ENCODE measurements at places on chromosomes 13 and 19.

DNA sequence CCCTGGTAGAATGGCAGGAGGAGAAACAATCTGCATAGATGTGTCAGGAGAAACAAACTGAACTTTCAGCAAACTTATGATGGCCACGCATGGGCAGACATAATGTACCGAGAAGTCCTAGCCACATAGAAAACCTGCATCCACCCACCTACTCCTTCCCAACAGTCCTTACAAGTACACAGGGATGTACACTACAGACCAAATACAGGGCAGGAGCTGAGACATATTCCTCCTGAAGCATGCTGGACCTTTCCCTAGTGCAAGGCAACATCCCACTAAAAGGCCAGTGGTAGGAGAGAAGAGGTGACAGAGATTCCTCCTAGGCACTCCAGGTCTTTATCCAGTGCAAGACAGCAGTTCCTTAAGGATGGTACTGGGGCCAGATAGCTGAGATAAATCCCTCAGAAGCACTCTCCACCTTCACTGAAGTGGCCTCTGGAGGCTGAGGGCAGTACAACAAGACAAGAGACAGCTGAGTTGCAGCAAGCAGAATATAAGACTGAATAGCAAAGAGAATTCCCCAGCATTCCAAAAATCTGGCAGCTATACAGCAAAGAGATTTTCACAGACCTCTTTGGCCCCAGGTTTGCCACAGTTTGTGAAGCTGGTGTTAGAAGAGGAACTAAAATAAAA is 18.3 kb downstream of the VWA8 start:
- no peak for DNase-seq

DNA sequence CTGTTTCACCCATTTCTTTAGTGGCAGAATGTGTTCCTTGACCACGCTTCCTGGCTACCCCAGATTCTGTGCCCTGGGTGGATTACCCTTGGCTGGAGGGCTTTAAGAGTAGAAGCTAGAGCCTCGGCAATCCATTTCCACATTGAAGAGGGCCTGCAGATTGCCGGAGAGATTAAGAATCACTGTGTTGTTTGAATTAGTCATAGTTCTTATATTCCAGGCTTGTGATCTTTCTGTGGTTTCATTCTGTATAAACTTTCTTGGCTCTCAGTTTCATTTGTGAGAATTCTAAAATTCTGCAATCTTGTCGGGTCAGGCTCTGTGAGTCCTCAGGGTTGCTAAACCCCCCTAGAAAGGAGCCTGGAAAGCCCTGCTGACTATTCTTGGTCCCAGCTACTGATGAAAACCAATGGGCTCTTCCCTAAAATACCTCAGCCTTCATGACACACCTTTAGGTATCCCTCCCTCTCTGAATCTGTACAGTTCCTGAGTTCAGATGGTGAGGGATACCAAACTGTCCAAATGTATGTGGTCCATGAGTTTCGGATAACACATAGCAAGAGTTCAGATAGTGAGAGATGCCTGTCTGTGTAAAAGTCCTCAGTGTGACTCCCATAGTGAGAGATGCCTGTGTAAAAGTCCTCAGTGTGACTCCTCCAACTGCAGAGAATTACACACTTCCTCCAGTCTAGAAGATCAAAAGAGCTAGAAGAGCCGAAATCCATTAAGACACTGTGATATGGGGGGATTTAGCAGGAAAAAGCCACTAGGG is 4.3 kb downstream of the PHF11 start:
- no peak for DNase-seq

GRCh38 chr13:28819046-28819730 is 951 bp upstream of the MTUS2 start:
- no peak for DNase-seq

GRCh38 chr13:90091611-90092010 is 1255.9 kb upstream of the MIR17HG start:
- DNase-seq = no peak

DNA sequence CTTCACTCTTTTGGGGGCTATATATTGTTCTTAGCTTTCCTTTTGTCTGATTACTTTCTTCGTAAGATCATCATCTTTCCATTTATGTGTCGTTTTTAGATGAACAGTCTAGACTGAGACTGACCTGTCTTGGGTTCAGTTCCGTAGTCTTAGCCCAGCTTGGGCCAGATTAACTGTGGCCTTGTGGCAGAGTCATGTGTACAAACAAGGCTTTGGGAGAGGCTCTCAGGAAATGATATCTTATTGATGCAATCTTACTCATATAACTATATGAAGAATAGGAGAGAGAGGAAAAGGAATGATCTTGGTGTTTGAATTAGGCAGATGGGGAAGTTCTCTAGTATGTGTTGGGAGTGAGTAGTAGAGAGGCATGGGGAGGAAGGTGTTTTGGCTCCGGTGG is 6.8 kb upstream of the ERCC5 start:
- DNase-seq = no peak

- no peak for DNase-seq
Measured at GRCh38 chr13:81874681-81875661, 1534.0 kb upstream of the SPRY2 start.

GRCh38 chr13:73325723-73326558 is 267.1 kb downstream of the KLF5 start:
- no peak for DNase-seq

GRCh38 chr13:46087481-46087880 is 17.4 kb downstream of the CPB2 start:
- DNase-seq = no peak

GRCh38 chr13:50613356-50613831 is 230.1 kb downstream of the DLEU7 start:
- DNase-seq = no peak

DNA sequence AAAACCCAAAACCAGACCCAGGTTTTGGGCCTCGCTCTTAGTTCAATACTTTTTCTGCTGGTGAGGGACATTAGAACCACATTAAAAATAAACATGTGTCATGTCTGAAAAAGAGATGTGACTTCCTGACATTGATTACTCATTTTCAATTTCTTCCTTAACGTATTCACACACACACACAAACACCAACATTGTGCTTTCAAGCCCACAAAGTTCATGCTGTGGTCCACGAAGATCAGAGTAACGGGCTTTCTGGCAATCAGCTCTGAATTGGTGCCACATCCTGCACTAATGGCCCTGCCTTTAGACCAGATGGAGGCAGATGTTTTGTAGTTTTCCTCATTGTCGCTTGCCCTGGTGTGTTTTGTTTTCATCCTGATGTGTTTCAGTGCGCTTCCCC is 47.9 kb upstream of the POMP start:
- no peak for DNase-seq

DNA sequence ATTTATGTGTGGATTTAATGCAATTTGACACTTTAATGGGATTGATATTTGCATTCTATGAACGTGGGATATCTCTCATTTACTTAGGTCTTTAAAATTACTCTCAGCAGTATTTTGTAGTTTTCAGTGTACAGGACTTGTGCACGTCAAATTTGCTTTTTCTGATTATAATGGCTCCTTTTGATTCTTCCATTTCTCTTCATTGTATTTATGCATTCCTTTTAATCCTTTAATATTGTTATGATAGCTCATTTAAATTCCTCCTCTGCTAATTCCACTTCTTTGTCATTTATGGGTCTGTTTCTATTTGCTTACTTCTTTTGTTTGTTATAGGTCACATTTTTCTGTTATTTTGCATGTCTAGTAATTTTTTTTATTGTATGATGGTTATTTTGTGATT is 226.6 kb downstream of the ATP8A2 start:
- no peak for DNase-seq
